ENCODE measurements at places on chromosomes 2 and 18.

GRCh38 chr2:159586034-159586433 lies 30.3 kb downstream of the BAZ2B start:
- DNase-seq = no peak

- no peak for DNase-seq
These were observed 267.4 kb upstream of the CHAC2 start for GRCh38 chr2:53500181-53500580.

- DNase-seq = no peak
These were observed 321.6 kb downstream of the STK39 start for GRCh38 chr2:167925758-167926157.

DNA sequence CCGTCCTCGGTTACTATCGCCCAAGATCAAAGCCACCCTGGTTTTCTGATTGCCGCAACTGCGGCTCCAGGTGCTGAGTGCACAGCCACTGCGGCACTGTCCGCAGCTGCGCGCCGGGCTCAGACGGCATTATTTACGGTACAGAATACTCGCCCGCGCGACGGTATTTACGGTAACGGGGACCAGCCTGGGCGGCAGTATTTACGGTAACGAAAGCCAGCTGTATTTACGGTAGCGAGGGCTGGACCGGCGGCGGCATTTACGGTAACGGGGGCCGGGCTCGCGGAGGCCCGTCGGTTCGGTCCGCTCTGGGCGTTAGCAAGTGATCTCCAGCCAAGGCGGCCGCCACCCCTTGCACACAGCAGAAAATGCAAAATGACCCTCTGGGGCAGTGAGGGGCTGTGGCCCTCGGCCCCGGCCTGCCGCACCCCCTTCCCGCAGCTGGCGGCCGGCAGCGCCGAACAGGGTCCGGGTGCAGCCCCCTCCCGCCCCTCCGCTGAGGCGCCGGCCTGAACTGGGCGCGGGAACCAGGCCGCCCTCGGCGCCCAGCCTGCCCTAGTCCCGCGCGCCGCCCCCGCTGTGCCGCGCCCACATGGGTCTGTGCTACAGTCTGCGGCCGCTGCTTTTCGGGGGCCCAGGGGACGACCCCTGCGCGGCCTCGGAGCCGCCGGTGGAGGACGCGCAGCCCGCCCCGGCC lies at the start of gene GNAL:
TSS of gene GNAL (plus strand) at position 293 of the 697 bp plus-strand sequence. CDS start at position 593, 300 bp downstream.
- peak; percentile 80 for DNase-seq

DNA sequence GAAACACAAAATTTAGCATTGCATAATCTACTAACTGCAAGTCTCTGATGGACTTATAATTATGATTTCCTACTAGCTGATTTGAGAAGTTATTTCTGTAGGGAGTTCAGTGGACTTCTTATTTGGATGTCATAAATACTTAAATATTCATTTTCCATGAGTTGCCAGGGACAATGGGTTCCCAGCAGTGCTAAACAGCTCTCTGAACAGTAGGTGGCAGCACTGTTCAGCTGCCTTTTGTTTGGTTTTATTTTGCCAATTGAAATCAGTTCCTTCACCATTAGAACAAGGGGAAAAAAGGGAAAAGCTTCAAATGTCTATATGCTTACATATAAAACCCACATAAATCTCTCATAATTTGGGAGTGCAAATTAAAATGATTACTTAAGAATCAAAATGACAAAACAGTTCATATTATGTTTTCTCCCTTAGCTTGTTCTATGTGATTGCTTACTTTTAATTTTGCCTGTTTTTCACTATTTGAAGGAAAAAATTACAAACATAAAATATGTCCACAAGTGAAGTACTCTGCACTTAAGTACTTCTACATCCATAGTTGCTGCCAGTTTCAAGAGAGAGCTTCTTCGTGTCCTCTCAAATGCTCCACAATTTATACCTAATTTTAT lies 898.9 kb downstream of the CPS1 start:
- peak; percentile 60 for DNase-seq

- DNase-seq = no peak
These were observed 311.2 kb downstream of the CMPK2 start for GRCh38 chr2:6554466-6554865.

DNA sequence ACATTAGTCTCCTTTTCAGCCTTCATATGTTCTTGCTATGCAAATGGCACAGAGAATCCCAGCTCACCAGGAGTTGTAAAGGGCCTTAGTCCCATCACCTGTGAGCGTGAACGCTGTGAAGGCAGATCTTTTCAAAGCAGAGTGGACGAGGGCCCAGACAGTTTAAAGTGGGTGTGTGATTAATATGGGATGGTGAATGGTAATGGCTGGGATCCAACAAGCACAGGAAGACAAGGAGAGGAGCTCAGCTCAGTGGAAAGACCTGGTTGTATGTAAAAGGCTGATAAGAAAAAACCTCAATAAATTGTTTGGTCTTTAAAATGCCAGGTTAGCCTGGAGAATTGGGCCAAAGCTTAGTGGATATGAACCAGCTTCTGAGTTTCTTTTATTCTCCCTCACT lies 326.2 kb downstream of the NYAP2 start:
- DNase-seq = no peak

Data from left kidney (tissue), 8 donors.